ENCODE measurements at places on chromosomes 13 and 19. TPM values are rescaled to one million over a fixed set of nuclear protein-coding genes. Genes with fewer than 3 reads are reported as not detected.

DNA sequence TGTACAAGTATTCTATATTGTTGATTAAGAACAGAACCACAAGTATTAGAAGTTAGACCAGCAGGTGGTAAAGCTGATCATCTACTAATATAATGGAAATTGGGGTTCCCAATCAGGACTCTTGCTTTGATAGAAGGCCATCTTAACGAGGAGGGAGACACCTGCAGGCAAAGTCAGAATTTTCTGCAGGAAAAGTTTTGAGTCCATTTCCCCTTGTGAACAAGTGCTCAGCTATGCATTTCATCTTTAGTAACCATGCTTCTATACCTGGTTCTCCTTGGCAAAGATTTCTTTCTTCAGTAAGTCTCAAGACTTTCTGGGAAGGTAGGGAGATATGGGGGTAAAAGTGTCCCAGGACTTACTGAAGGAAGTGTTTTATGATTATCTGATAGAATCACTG, 36.1 kb upstream of the USPL1 start:
- no peak for DNase-seq
- H3K4me1 ChIP-seq = peaks cover 7% of the 10 kb centered on the region
- no peaks in the 10 kb centered on the region for H3K27me3 ChIP-seq

DNA sequence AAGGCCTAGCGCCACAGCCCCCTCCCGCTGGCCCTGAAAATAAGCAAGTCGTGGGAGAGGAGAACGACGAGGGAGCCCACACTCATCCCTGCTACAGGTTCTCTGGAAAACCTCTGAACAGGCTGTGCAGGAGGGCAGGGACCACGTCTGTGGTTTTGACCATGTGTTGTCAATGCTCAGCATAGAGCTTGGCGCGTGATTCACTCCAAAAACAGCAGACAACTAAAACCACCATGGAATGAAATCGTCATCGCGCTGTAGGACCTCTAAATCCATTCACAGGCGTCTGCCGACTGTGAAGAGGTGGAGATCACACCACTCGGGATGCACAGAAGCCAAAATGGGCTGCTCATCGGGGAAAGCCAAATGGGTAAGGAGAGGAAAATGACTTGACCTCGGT, 121.3 kb downstream of the COL4A1 start:
- no peaks in the 10 kb centered on the region for H3K4me1 ChIP-seq
- H3K27me3 ChIP-seq = no peaks in the 10 kb centered on the region
- H3K27ac ChIP-seq = no peak overlapping the region
- DNase-seq = no peak

DNA sequence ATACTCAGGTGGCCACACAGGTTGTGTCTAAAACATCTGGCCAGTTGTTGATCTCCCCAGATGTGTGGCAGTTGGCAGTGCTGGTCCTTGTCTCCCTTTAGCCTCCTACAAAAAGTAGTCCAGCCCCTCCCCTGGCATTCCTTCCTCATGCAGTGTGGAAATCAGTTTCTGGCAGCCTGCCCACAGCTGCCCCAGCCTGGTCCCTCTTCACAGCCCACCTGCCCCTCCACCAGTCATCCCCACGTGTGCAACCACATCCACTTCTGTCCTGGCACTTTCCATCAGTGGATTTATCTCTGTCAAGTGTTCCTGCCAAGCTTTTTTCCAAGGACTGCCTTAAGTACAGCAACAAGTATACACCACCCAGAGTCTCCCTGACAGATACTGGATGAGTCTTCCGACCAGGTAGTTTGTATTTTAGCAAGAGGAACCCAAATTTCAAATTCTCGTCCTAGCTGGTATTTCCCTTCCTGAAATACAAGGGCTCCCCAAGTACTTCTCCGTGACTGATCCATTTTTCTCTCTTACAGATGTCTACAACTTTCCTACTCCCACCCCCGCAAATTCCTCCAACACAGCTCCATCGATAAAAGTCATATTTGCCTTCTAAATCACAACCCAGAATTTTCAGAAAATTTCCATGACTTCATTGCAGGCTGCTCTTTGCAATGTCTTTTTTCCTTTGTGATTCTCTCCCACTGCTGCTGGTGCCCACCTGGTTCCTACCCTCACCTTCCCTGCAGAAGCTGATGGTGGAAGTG, 313.5 kb downstream of the FOXO1 start:
- peaks cover 22% of the 10 kb centered on the region for H3K4me1 ChIP-seq
- H3K4me3 ChIP-seq = no peak overlapping the region
- no peaks in the 10 kb centered on the region for H3K36me3 ChIP-seq
- H3K27ac ChIP-seq = peak overlapping the region; percentile 67
- H3K27me3 ChIP-seq = no peaks in the 10 kb centered on the region

DNA sequence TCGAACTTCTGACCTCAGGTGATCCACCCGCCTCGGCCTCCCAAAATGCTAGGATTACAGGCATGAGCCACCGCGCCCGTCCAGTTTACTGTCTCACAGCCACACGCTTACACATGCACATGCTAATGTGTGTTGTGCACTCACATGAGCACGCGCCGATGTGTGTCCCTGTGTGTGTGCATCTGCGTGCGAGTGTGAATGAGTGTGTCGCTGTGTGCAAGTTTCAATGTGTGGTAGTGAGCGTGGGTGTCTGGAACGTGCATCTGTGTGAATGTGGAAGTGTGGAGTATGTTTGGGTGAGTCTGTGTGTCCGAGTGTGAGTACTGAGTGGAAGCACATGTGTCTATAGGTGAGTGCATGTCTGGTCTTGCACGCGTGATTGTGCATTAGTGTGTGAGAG, 4.2 kb downstream of the MAST1 start:
- peaks cover 27% of the 10 kb centered on the region for H3K4me1 ChIP-seq
- H3K36me3 ChIP-seq = no peaks in the 10 kb centered on the region
- H3K27me3 ChIP-seq = peaks cover 28% of the 10 kb centered on the region
- DNase-seq = no peak
- no peak overlapping the region for H3K4me3 ChIP-seq

- no peak overlapping the region for H3K4me3 ChIP-seq
- no peak overlapping the region for H3K27ac ChIP-seq
- no peaks in the 10 kb centered on the region for H3K36me3 ChIP-seq
- H3K27me3 ChIP-seq = no peaks in the 10 kb centered on the region
Measured at GRCh38 chr19:51808333-51808986, 13.5 kb downstream of the FPR3 start.

GRCh38 chr13:99746637-99747402, 224.7 kb downstream of the ZIC5 start:
- no peak overlapping the region for H3K27ac ChIP-seq
- no peaks in the 10 kb centered on the region for H3K27me3 ChIP-seq
- no peak overlapping the region for H3K4me3 ChIP-seq
- peaks cover 7% of the 10 kb centered on the region for H3K4me1 ChIP-seq
- no peaks in the 10 kb centered on the region for H3K36me3 ChIP-seq

DNA sequence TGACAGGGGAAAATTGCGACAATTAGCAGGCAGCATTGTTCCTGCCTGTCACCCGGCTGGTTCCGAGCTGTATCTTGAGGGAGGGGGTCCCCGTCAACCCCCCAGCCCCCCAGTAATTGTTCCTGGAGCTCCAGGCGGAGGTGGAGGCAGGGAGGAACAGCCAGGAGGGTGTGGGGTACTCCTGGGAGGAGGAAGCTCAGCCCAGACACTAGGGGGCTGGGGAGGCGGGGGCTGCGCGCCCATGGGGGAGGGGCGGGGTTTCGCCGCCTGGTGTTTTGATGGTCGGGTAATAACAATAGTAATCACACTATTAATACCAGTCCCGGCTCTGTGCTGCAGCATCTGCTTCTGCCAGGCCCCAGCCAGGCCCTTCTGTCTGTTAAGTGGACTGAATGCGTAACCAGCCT, 8.6 kb downstream of the NPAS1 start:
- H3K27ac ChIP-seq = no peak overlapping the region
- H3K4me3 ChIP-seq = no peak overlapping the region
- H3K27me3 ChIP-seq = peaks cover 20% of the 10 kb centered on the region
- no peaks in the 10 kb centered on the region for H3K36me3 ChIP-seq

DNA sequence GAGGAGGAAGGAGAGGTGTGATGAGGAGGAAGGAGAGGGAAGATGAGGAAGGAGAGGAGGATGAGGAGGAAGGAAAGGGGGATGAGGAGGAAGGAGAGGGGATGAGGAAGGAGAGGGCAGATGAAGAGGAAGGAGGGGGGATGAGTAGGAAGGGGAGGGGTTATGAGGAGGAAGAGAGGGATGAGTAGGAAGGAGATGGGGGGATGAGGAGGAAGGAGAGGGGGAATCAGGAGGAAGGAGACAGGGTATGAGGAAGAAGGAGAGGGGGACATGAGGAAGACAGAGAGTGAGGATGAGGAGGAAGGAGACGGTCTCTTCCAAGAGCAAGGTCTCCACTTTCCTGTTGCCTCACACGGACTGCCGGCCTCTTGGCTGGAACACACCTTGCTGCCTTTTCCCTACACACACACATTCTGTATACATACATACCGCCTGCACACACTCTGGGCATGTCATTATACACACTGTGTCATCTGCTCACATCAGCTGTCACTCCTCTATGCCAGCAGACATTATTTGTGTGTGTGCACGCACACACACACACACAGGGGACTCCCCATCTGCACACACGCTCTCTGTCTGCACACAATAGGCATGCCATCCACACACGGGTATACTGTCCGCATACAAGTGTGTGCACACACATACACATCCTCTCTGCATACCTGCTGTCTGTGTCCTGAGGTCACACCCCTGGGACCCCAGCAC, 11.1 kb upstream of the VSTM2B start:
- H3K27ac ChIP-seq = no peak overlapping the region
- H3K27me3 ChIP-seq = no peaks in the 10 kb centered on the region
- H3K4me1 ChIP-seq = no peaks in the 10 kb centered on the region
- no peak overlapping the region for H3K4me3 ChIP-seq

- no peak overlapping the region for H3K27ac ChIP-seq
- H3K36me3 ChIP-seq = no peaks in the 10 kb centered on the region
- H3K4me1 ChIP-seq = no peaks in the 10 kb centered on the region
- no peaks in the 10 kb centered on the region for H3K27me3 ChIP-seq
- no peak for DNase-seq
- no peak overlapping the region for H3K4me3 ChIP-seq
Measured at GRCh38 chr19:39765091-39766076, 13.3 kb upstream of the LEUTX start.

DNA sequence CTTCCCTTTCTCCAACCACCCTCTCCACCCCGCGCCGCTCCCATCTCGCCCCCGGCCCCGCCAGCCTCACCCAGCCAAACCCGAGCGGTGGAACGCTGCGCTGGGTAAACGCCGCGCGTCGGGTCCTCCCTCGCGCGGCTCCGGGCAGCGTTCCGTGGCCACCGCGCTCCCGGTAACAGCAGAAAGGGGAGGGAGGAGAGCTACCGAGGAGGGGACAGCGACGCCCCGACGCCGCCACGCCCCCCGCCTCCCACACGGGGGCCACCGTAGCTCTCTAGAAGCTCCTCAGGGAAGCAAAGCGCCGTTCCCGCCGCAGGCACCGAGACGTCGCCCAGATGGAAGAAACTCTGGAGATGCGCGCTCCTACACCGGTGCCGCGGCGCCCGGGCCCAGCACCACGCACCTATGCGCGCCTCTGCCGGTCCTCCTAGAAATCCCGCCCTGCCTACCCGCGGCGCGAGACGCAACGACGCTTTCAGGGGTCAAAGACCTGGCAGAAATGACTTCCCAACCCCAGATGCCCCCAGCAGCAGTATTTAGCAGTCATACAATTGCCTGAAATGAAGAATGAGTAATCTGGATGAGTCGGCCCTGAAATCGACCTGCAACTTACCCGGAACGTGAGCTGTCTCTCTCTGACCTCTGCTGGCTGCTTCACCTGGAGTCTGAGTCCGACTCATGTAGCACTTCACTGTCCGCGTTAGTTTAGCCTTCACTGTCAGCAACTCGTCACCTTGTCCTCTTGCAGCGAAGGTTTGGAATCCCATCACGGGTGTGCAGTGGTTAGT, at the start of gene RUBCNL:
Gene RUBCNL, minus strand, starts transcription at position 189 of the 788 bp plus-strand sequence. CDS start 14,777 bp downstream, outside the sequence.
- H3K4me1 ChIP-seq = no peaks in the 10 kb centered on the region
- H3K36me3 ChIP-seq = no peaks in the 10 kb centered on the region
- H3K27ac ChIP-seq = no peak within 1 kb of the TSS
- H3K4me3 ChIP-seq = peak within 1 kb of the TSS; percentile 21
- H3K27me3 ChIP-seq = no peaks in the 10 kb centered on the region
- no peak for DNase-seq

- H3K4me1 ChIP-seq = no peaks in the 10 kb centered on the region
- no peaks in the 10 kb centered on the region for H3K27me3 ChIP-seq
- H3K4me3 ChIP-seq = no peak overlapping the region
- no peak for DNase-seq
Measured at GRCh38 chr13:36839281-36839680, 20.3 kb downstream of the RFXAP start.

DNA sequence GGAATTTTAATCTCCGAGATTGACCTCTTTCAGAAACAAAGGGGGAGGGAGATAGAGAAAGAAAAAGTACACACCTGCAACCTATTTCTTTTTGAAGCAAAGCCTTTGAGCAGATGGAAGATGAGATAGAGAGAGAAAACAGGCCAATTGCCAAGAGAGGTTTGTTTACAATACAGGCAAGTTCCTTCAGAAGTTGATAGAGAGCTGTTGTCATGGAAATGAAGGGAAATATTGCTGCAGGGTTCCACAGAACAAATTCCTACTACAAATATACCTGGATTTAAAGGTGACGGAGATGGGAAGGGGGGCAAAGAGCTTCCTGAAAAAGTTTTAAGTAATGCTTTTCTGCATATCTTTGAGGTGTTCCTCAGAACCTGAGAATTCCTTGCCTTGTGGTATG, 388.4 kb downstream of the NDFIP2 start:
- no peaks in the 10 kb centered on the region for H3K27me3 ChIP-seq
- H3K4me1 ChIP-seq = no peaks in the 10 kb centered on the region
- no peak for DNase-seq
- no peak overlapping the region for H3K4me3 ChIP-seq

DNA sequence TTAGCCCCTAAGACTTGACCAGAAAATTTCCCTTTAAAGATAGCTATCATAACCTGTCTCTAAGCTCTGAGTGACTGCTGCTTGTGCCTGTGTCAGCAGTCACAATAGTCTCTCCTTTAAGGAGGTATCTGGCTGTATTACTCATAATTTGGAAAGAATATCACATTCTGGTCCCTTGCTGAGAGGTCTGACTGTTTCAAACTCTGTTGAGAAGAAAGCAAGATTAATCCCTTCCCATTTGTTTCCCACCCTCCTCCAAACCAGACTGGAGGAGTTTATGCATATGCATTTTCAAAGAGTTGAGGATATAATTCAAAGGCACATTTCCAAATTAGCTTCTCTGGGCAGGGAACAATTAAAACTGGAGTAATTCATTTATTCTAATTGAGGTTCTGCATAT, 2.3 kb downstream of the HTR2A start:
- no peaks in the 10 kb centered on the region for H3K36me3 ChIP-seq
- no peak for DNase-seq
- H3K4me3 ChIP-seq = peak overlapping the region; percentile 43
- peak overlapping the region; percentile 42 for H3K27ac ChIP-seq
- peaks cover 11% of the 10 kb centered on the region for H3K4me1 ChIP-seq

- peak; percentile 54 for DNase-seq
- no peaks in the 10 kb centered on the region for H3K27me3 ChIP-seq
- no peaks in the 10 kb centered on the region for H3K4me1 ChIP-seq
Measured at GRCh38 chr19:30743011-30743410, 370.8 kb downstream of the ZNF536 start.

GRCh38 chr19:28213470-28214082, 999.4 kb downstream of the UQCRFS1 start:
- no peaks in the 10 kb centered on the region for H3K27me3 ChIP-seq
- no peaks in the 10 kb centered on the region for H3K4me1 ChIP-seq
- no peaks in the 10 kb centered on the region for H3K36me3 ChIP-seq
- H3K27ac ChIP-seq = no peak overlapping the region
- no peak for DNase-seq
- H3K4me3 ChIP-seq = no peak overlapping the region

ZNF837 gene
- 0.70 TPM for total RNA-seq

ZNF540 gene
- total RNA-seq = 2.6 TPM

CLDND2 gene
- total RNA-seq = not detected

ZGLP1 gene
- not detected for total RNA-seq

LIM2 gene
- total RNA-seq = not detected

CCDC169 gene
- 0.44 TPM for total RNA-seq

DOHH gene
- total RNA-seq = 14.1 TPM

IZUMO2 gene
- not detected for total RNA-seq

GRWD1 gene
- total RNA-seq = 10.8 TPM

CEACAM4 gene
- 0.67 TPM for total RNA-seq

LMTK3 gene
- total RNA-seq = 1.3 TPM

SERTM1 gene
- 0.98 TPM for total RNA-seq

IL4I1 gene
- total RNA-seq = 0.43 TPM
